ENCODE measurements at places on chromosomes 11 and 22.

DNA sequence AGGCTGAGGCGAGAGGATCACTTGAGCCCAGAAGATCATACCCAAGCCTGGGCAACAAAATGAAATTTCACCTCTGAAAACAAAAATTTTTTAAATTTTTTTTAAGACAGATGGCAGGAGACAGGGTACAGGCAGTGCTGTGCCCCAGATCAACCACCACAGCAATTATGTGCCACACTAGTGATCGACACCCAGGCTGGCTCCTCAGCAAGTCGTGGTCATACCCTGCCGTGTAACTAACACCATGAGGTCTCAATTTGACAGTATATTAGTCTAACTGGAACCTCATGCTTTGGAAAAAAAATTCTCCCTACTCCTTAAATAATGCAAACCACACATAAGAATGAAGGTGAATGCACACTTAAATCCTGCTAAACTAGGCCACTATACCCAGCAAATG lies 8.3 kb downstream of the SF3A1 start:
- DNase-seq, result no peak

GRCh38 chr11:17343907-17344306 lies 7.7 kb upstream of the NCR3LG1 start:
- DNase-seq, result no peak

GRCh38 chr11:74086242-74086884 lies 77.5 kb upstream of the UCP3 start:
- no peak for DNase-seq

DNA sequence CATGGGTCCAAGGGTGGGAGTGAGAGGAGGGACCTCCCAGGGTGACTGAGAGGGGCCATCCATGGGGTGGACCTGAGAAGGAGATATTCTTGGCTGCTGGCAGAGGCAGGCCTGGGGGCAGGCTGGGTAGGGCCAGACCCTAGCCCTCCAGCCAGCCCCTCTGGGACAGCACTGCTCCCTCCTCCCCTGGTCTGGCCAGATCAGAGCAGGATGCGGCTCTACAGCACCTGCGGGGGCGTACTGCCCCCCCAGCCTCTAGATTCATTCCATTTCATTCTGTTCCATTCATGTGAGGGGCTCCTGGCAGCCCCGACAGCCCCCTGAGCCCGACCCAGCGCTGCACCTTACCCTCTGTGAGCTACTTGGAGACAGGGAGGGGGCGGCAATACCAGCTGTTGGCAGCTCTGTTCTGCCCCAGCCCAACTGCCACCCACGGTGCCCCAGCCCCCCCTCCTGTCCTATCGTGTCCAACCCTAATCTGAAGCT lies 34.3 kb upstream of the MYRF start:
- no peak for DNase-seq

- DNase-seq, result no peak
These were observed 5.7 kb downstream of the RFPL1 start for GRCh38 chr22:29443861-29444792.

GRCh38 chr11:16779436-16779835 lies 41.0 kb downstream of the C11orf58 start:
- DNase-seq, result no peak

GRCh38 chr11:810040-810567 lies 337 bp downstream of the RPLP2 start:
- DNase-seq, result no peak

GRCh38 chr11:27467181-27467913 lies 5.2 kb downstream of the LGR4 start:
- DNase-seq, result no peak

DNA sequence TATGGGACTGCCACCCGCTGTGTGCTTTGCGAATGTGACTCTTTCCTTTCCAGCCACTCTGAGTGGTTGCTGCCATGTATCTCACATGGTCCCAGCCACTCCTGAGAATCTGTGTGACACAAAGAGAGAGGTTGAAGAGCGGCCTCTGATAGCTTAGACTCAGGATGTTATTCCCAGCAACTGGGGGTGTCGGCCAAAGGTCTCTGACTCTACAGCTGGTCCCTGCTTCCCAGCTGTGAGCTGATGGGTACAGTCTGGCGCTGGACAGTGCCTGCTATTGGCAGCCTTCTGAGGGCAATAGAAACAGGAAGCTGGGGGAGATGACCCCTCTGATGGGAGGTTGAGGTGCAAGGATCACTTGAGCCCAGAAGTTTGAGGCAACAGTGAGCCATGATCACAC lies 105.1 kb downstream of the RRAS2 start:
- DNase-seq, result no peak

DNA sequence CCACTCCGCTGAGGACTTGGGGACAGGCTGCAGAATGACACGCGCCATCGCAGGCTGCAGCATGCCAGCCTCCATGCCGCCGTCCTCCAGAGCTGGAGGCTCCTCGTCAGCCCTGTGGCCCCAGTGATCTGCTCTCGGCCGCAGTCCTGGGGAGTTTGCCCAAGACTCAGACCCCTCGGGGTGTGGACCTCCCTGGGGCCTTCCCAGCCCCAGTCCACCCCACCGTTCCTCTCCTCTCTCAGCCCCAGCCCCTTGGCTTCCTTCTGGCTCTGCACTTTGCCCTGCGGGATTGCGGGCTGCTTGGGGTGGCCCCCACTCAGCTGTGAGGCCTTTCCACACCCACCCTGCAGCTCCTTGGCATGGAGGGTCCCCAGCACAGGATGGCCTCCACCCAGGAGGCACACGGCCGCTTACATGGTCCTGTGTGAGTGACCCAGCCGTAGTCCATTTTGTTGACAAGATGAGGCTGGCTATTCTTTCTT lies 414.9 kb downstream of the TBC1D22A start:
- peak; percentile 40 for DNase-seq

Measured in sigmoid colon (tissue), 7 donors.